RPMI7951 (cell line): ENCODE measurements at places on chromosomes 6 and 20.

- DNase-seq: no peak
These were observed 32.0 kb upstream of the POU5F1 start for GRCh38 chr6:31202259-31203166.

DNA sequence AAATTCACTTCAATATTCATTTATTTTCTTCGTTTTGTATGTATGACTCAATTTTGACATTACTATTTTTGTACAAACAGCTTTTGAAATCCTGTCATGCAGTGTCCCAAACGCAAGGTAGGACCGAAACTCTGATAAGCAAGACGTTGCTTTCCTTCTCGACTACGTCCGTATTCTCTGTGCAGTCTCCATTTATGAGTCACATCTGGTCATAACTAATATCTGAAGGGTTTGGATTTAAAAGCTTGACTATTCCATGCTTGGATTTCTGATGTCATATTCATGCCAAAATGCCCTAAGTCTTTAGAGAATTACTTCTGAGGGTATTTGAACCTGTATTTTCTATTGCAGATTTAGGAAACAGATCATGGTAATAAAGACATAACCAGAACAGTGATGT, 37.8 kb upstream of the LAMP5 start:
- DNase-seq: no peak

DNA sequence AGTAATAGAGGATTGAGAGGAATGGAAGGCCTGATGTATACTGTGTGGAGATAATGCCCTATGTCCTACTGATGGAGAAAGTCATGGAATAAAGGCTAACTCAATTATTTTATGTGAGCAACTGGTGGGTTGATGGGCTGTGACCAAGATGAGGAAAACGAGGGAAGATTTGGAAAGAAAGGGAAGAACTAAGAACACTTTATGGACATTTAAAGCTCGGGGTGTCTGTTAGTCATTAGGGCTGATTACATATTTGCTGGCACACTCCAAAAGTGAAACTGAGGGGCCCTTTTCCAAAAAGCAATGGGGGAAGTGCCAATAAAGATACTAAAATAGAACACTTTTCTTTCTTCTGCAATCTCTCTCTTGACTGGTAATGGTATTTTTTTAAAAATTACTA, 439.5 kb downstream of the PLCB1 start:
- no peak for DNase-seq

DNA sequence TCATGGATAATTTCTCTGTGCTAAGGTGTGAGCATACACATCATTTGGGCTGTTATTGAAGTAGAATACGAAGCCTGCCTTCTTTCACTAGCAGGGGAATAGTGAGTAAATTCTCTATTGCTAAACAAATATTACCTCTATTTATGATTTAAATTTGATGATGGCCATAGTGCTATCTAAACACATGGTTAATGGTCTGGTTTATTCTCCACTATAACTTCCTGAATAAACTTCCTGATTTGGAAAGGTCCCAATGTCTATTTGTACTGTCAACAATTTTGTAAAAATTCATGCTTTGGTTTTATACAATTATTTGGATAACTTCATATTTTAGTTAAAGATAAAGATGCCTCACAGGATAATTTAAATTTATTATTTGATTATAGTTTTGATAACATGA, 400.8 kb downstream of the ARHGAP18 start:
- DNase-seq: no peak

DNA sequence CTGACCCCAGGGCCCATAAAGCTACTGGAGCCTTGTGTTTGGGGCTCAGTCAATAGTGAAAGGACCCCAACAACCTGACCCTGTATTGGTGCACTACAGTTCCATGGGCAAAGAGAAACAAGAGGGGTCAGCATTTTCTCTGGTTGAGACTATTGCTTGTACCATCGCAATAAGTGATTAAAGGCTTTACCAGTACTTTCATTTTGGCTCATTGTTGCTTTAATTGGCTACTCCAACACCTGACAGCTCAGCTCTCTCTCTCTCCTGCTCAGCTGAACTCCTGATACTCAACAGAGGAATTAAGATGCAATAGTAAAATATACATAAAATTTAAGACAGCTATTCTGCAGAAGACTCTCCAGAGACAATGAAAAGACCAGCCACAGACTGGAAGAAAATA, 17.8 kb downstream of the CD93 start:
- no peak for DNase-seq

- DNase-seq: no peak
These were observed 37.8 kb upstream of the RNF144B start for GRCh38 chr6:18349386-18349785.
